ENCODE measurements at places on chromosomes 5 and 9. TPM values are rescaled to one million over a fixed set of nuclear protein-coding genes. Genes with fewer than 3 reads are reported as not detected.

DNA sequence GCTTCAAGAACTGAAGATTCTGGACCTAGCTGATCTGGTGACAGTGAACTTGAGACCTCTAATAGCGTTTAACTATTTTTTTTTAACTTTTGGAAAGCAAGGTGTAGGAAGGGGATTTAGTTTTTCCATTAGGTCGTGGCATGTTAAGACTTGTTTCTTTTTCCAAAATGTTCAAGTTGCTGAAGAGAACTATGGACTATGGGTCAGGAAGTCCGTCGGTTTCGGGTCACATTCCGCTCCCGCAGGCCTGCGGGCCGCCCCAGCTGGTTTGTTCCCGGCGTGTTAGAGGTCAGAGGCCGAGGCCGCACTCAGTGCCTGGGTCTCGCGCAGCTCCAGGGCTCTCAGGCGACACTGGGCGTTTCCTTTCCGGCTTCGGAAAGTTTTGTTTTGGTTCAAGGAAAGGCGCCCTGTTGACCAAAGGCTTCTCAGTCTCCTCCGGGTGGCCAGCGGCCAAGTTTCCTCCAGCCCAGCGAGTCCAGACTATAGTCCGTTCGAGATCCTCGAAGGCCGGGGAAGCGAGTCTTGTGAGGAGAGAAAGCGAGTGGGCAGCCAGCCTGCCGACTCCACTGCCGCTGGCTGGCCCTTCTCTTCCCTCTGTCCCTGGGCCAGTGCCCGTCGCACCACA lies 586 bp upstream of the FCHO2 start:
- no peak for DNase-seq

DNA sequence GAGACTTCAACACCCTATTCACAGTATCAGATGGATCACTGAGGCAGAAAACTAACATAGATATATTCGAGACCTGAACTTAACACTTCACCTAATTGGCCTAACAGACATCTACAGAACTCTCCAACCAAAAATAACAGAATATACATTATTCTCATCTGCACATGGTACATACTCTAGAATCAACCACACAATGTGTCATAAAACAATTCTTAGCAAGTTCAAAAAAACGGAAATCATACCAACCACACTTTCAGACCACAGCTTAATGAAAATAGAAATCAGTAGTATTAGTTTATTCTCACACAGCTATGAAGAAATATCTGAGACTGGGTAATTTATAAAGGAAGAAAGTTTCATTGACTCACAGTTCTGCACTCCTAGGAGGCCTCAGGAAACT lies 387.9 kb downstream of the DEPDC1B start:
- DNase-seq = no peak

DNA sequence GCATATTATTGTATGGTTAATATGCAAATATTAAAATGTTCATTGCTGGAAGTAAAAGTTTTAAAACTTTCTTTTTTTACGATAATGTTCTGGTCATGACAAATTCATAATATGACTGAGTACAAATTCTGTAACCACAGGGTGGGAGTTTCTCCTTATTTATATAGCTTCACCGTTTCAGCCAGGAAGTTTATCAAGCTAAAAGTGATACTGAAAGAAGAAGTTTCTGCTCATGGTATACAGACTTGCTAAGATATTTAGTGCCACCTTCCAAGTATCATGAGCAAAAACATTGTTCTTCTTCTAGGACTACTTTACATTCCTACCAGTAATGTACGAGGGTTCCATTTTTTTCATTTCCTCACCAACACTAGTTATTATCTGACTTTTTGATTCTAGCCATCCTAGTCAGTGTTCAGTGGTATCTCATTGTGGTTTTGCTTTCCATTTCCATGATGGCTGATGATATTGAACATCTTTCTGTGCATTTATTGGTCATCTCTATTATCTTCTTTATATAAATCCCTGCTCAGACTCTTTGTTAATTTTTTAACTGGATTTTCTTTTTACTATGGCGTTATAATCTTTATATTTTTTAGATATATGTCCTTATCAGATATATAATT lies 94.2 kb upstream of the PRRC1 start:
- DNase-seq = no peak

GRCh38 chr5:169970911-169971765 lies 9.2 kb downstream of the INSYN2B start:
- DNase-seq = no peak

GRCh38 chr5:33468775-33469435 lies 28.1 kb downstream of the TARS1 start:
- DNase-seq = no peak

The KCTD16 gene
- total RNA-seq = 4.3 TPM

The PSIP1 gene
- 12.2 TPM for total RNA-seq

Data from pancreas (tissue), 10 donors.